ENCODE measurements at places on chromosomes 2 and 18.

- no peak for DNase-seq
These were observed 74.6 kb upstream of the GALNT5 start for GRCh38 chr2:157182834-157183396.

DNA sequence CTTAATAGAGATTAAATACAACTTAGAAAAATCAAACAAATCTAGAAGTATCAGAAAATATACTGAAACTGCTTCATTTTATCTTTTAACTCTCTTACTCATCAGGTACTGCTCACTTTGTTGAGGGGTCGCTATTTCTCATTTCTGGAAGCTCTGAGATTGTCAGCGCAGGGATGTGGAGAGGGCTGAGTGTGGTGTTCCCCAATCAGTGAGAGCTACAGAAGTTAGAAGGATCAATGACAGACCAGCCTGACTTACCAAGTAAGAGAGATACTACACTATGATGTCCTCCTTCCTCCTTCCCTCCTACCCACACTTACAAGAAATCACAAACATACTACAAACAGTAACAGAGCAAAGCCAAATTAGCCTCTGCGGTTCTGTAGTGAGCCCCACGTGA is 8.1 kb downstream of the GCFC2 start:
- no peak for DNase-seq

DNA sequence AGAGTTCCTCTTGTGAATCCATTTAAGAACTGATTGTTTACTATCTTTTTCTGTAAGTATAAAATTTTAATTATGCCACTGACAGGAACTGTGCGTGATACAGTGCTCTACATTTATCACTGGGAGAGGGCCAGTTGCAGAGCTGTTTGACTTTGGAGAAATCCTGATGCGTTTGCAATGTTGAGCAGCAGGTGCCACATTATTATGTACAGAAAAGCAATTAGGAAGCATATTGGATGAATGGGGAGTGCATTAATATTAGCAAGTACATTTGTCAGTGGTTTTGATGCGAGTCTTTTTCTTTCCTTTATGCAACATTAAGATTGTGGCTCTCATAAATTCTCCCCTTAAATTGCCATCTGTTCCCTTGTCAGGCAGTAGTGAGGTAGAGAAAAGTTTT is 302.3 kb upstream of the FANCL start:
- DNase-seq: no peak

DNA sequence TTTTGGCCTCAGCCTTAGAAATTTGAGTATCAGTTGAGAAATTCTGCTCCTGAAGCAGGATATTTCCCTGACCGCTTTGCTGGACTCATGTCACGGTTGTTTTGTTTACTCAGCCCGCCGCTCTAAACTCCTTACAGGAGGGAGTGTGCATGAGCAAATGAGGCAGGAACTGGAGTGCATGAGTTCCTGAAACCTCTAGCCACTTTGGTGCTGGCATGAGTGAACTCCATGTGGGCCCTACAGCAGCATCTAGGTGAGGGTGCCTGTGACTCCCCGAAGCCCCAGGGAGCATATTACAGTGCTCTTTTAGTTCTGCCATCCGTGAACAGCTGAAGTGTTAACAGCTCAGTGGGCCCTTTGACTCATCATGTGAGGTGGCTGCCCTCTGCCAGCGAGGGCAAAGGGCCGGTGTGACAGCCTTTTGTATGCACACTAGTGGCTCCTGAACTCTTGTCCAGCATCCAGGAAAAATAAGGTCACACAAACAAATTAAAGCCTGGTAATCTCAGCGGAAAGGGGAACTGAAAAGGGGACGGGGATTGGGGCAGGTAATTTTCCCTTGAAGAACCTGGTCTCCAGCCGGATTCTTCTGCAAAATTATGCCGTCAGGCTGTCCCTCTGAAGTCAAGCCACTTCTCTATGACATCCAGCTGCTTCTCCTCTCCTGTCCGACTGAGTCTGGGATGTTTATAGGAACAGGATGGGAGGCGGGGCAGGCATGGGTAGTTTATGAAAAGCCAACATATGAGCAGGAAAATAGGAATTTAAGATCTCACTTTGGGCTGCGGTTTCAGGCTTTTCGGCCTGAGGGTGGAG is 1668.7 kb downstream of the SUCLG1 start:
- DNase-seq: no peak

- peak; percentile 34 for DNase-seq
These were observed 7.1 kb upstream of the TGIF1 start for GRCh38 chr18:3442919-3443318.

DNA sequence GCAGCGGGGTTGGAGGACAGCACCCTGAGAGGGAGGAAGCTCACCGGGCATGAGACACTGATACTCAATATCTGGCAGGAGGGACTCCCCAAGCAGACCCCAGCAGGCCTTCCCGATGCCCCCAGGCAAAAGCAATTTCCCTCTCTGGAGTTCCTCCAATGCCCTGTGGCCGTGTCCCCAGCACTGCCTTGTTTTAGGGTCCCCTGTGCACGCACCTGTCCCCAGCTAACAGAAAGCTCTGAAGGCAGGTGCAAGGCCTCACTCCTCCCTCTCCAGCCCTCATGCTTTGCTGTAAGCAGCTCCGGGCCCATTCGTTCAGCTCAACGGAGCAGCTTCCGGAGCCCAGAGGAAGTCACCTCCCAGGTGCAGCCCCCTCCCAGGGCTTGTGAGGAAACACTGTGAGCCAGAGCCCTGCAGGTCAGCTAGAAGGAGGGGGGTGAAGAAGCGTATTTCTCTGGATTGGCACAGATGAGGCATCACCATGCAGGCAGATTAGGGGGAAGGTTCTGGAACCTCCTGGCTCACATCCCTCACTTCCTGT is 50.3 kb upstream of the ID2 start:
- no peak for DNase-seq

- no peak for DNase-seq
These were observed 165.2 kb upstream of the APCDD1 start for GRCh38 chr18:10289251-10289650.

DNA sequence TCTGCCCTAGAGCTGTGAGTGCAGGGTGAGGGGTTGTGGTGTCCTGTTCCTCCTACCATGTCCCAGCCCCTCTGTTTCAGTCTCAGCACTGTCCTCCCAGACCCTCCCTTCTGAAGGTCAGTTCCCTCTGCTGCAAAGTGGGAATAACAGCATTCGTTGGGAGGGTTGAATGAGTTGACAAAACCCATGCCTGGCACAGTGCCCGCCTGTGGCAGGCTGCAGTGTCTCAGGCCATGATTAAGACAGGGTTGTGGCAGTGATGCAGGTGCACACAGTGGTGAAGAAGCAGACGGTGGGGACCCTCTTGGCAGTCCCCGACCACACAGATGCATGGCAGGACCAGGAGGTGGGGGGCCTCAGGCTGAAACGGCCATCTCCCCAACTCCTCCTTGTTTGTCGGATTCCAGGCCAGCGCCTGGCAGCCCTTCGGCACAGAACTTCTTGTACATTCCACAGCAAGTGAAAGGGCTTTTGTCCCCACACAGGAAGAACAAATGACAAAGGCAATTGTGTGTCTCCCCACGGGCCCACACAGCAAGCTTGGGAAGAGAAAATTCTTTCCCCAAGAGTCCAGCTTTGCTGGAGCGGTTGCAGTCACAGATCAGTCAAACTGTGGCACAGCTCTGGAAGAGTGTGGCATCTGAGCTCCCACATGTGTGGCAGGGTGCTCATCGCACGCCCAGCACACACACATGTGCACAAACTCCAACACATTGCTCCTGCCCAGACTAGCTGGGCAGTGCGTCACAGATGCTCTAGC is 92.0 kb upstream of the MSH2 start:
- peak; percentile 88 for DNase-seq

- DNase-seq: no peak
These were observed 31.9 kb upstream of the PNO1 start for GRCh38 chr2:68125821-68126220.

GRCh38 chr2:55555977-55556376 is 36.5 kb downstream of the CFAP36 start:
- DNase-seq: no peak

DNA sequence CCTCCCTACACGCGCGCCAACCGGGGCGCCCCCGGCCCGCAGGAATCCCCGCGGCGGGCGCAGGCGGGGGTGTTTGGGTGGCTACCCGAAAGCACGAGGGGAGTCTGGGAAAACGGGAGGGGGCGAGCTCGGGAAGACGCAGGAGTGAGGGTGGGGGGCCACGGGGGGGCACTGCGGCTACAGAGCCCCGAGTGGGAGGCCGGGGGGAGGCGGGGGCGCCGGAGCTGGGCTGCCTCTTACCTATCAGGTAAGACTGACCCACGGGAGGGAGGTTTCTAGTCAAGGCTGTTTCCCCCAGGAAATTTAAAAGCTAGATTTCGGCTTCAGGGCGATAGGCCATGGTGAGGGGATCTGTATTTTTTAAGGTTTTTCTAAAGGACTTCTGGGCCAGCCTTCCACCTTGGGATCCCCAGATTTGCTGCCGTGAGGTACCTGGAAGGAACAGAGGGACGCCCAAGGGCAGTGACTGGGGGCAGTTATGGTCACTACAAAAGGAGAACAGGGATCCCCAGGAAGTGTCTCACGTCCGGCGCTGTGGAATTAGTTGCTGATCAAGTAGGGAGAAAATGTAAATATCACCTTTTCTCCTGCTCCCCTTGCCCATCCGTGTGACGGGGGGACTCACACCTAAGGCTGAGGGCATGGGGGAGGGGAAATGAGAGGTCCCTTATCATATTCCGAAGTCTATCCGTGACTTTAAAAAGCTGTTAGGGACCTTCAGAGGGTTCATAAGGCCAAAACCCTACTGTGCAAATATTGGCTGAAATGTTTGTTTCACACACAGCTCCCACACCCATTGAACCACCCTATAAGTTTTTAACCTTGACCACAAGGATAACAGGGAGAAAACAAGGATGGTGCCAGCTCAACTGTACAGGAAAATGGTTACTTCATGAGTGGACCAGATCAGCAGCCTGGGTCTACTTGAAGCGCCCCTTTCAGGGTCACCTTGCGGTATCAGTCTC is 638 bp upstream of the IRS1 start:
- peak; percentile 36 for DNase-seq

- no peak for DNase-seq
These were observed 259.3 kb upstream of the KCNJ3 start for GRCh38 chr2:154439156-154439555.

DNA sequence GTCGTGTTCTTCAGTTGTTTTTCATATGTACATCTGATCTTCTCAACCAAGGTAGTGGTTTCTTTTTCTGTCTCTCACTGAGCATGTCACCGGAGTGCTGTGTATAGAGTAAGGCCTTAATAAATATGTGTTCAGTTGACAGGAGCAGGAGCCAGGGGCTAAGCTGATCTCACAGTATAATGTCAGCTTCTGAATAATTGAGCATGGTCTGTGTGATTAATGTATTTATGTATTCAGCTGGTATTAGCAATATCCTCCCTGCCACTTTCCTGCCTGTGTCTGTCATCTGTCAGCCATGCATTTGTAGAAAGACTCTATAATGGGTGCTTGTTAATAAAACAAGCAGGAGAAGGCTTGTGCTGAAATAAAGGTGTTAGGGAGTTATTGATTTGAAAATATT is 198.9 kb downstream of the ADCYAP1 start:
- no peak for DNase-seq

GRCh38 chr2:886072-887022 is 64.3 kb upstream of the SNTG2 start:
- DNase-seq: no peak

GRCh38 chr18:75358928-75359327 is 68.6 kb downstream of the SMIM21 start:
- DNase-seq: no peak

DNA sequence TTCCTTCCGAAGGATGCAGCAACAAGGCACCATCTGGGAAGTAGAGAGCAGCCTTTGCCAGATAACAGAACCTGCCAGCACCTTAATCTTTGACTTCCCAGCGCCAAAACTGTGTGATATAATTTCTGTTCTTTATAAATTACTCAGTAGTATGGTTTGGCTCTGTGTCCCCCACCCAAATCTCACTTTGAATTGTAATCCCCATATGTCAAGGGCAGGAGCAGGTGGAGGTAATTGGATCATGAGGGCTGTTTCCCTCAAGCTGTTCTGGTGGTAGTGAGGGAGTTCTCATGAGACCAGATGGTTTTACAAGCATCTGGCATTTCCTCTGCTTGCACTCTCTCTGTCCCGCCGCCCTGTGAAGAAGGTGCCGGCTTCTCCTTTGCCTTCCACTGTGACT is 899.9 kb downstream of the TRIB2 start:
- DNase-seq: no peak

GRCh38 chr18:11831921-11832320 is 19.3 kb upstream of the CHMP1B start:
- no peak for DNase-seq

GRCh38 chr2:67633212-67633856 is 236.2 kb downstream of the ETAA1 start:
- DNase-seq: no peak

DNA sequence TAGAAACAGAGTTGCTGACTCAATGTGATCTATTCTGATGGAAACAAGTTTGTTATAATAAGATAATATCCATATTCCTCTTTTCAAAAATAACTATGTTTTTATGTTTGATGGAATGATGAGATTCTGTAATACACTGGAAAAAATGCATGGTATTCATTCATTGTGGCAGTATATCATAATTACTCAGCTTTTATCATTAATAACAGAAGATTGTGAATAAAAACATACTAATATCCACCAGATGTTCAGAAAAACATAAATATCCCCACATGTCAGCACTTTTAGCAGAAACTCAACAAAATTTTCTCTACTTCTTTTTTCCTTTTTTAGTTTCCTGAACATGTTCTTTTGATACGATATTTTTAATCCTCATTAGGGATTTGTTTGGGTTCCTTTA is 130.9 kb upstream of the CAVIN2 start:
- no peak for DNase-seq

GRCh38 chr18:2656237-2656980 is 883 bp downstream of the SMCHD1 start:
- DNase-seq: no peak

DNA sequence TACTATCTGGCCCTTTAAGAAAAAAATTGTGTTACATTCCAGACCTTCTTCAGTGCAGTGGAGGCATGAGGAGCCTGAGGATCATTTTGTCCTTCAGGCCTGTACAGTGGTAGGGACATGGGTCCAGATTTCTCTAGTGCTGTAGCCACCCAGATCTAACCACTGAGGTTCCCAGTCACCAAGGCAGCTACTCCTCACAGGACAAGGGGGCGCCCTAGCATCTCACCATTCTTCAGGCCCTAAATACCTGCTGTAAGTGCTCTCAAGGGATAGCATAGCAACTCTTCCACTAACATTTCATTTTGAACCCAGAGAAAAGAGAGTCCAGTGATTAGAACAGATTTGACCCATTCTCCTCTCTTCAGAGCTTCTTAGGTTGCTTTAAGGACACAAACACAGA is 1533.0 kb downstream of the LRP1B start:
- no peak for DNase-seq

GRCh38 chr2:1992280-1992679 is 248.0 kb upstream of the PXDN start:
- no peak for DNase-seq

- no peak for DNase-seq
These were observed 153.9 kb upstream of the SOX11 start for GRCh38 chr2:5538313-5538712.

DNA sequence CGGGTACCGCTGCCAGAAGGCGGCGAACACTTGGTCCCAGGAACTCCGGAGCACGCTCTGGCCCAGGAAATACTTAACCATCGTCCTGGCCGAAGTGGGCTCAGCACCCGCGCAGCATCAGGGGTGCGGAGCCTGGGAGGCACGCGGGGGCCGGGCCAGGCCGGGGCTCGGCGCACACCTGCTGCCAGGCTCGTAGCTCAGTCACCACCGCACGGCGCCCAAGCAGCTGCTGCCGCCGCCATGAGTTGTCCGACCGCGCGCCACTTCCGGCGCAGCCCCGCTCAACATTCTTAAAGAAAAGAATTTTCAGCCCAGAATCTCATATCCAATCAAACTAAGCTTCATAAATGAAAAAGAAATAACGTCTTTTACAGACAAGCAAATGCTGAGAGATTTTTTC is 34.0 kb downstream of the MDH1 start:
- DNase-seq: no peak
